ENCODE measurements at places on chromosomes 3 and 15.

DNA sequence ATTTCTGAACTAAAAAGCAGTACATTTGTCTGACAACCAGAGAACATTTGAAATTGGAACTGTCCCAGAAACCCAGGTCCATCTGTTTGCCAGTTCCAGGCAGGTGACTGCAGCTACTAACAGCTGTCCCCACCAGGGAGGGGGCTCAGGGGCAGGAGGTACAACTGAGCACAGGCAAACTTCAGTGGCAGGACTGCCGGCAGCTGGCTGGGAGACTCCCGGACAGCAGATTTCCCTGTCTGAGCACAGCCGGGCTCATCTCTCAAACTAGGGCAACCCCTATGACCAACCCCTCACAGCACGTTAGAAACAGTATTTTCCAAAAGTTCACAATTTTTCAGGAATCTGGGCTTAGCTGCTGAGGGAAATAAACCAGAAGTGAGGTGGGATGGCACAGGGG lies 88.8 kb downstream of the MEGF11 start:
- DNase-seq = no peak

DNA sequence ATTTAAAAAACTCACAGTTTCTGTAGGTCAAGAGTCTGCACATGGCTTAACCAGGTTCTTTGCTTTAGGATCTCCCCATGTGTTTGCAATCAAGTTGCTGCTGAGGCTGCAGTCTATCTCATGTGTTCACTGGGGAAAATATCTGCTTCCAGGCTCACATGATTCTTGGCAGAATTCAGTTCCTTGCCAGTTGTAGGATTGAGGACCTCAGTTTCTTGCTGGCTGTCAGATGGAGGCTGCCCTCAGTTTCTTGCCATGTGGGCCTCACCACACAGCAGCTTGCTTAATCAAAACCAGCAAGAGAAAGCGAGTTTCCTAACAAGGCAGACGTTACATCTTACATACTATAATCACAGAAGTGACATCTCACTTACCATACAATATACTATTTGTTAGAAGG lies 10.0 kb upstream of the TBC1D5 start:
- no peak for DNase-seq

DNA sequence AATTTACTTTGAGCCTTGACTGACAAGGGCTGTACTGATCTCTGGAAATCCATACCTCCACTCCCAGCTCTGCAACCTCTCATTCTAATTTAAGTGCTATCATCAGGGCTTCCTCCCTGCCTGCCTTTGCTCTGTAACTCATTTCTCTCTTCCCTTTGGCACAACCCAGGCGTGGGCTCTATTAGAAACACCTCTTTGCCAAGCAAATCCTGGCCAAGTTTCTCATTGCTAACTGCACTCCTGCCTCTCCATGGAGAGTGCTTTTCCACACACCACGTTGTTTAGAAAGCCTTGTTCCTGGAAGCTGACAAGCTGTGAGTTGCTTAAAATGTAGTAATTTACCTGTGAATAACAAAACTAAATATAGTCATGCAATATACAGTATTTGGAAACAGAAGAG lies 20.1 kb upstream of the FSTL1 start:
- no peak for DNase-seq

DNA sequence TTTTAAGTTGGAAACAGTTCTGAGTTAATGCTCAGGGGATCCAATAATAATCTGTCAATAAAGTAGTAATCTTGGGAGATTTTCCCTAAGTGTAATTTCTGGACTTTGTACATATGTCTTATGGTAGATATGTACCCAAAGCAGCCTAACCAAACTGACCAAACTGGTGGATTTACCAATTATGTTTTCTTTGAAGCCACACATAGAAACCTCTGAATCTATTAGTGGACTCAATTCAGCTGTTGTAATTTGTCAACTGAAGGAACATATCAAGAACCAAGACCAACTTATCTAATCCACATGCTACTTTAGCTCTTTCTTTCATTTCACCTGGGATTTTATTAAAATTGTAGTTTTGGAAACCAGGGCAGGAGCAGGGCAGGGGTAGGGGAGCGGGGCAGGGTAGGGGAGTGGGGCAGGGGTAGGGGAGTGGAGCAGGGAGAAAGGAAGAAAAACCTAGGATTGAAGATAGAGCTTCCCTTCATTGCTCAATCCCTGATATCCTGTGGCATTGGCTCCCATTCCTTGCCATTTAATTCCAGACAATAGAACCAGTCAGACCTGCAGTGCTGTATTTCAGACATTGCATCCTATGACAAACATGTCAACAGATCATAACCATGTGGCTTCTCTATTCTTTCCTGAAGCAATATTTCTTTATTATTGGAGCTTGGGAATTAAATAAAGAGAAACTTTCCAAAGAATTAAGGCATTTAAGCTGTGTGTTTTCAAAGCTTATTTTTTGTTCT lies 101.8 kb downstream of the NFKBIZ start:
- no peak for DNase-seq

DNA sequence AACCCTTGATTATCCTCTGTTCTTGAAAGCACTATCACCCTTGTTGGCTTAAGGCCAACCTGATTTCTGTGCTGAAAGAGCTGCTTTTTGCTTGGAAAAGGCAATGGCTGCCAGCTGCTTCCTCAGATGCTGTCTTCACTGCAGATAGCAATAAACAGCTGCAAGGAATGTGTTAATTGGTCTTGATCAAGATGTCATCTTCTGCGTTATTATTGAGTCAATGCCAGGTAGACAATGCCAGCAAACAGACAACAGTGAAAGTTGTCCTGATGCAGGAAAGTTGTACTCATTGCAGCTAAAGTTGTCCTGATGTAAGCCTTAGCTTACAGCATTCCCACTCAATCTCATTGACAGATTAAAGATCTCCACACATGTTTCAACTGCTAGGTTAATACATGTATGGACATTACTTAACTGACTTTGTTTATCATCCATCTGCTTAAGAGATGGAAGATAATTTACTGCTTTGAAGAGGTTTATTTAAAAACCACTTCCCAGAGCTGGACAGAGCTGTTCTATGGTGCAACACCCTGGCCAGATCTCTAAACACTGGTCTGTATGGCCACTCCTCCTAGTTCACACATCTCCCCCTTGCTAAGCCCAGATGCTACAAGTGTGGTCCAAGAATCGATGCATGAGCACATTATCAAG lies 251.0 kb upstream of the MCTP2 start:
- DNase-seq = no peak

- DNase-seq = no peak
Measured at GRCh38 chr3:99638167-99638948, at the start of gene COL8A1. COL8A1 (plus strand) TSS chr3:99638594; CDS start chr3:99790683, 152,089 bp downstream.

- peak; percentile 37 for DNase-seq
Measured at GRCh38 chr15:76996526-76997401, 1.8 kb downstream of the PSTPIP1 start.

DNA sequence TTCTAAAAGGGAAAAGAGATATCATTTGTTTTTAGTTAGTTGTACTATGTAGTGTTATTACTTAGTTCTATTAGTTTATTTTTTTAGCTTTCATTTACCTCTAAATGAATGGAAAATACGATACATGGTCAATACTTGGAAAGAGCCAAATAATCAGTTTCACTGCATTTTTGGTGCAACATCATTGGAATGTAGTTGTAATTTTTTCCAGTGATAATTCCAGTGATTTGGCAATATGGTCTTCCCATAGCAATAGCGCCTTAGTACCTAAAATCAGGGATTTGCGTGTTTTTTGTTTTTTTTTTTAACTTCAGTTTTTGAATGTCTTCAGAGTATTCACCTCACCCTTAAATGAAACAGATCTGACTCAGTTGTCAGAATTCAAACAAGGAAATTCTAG lies 41.8 kb downstream of the RAB8B start:
- DNase-seq = no peak

DNA sequence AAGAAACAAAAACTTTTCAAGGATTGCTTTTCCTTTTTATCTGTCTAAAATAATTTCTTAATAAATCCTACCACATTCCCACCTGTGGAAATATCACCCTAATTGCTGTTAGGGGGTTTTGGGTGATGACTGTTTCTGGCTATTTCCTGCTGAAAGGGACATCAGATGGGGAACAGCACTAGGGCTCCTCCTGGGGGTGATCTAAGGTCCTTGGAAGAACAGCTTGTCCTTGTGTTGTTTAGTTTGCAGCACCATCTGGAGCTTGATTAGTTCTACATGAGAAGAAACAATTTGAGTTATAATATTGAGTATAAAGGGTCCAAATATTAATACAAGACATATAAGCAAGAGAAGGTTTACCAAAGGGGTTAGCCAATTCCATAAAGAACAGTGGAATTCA lies 18.7 kb downstream of the OR5H15 start:
- DNase-seq = no peak

DNA sequence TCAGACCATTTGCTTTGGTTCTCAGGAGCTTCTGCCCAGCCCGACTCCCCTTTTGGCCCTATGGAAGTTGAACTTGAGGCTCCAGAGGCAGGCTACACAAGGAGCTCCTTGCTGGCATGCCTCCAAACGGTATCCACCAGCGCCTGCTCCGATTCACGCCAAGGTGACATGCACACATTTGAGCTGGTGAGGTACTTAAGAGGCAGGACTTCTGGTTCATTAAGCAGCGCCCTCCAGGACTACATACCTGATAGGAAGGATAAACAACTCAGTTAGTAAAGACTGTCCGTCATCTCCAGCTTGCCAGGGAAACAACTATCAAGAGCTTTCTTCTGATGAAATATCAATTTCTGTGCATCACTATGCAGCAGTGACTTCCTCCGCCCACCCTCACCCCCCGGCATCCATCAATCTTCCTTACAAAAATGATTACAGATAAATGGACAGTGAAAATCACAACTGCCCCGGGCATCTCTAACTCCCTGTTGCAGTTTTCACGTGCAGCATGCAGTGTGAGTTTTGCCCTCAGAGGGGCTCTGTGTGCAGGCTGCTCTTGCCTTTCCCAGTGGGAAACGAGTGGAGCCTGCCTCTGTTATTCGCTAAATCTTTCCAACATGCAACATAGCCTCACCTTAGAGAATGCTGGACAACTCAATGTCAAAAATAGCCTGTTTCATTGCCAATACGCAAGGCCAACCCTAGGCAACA lies 122.9 kb downstream of the ARRDC4 start:
- no peak for DNase-seq

DNA sequence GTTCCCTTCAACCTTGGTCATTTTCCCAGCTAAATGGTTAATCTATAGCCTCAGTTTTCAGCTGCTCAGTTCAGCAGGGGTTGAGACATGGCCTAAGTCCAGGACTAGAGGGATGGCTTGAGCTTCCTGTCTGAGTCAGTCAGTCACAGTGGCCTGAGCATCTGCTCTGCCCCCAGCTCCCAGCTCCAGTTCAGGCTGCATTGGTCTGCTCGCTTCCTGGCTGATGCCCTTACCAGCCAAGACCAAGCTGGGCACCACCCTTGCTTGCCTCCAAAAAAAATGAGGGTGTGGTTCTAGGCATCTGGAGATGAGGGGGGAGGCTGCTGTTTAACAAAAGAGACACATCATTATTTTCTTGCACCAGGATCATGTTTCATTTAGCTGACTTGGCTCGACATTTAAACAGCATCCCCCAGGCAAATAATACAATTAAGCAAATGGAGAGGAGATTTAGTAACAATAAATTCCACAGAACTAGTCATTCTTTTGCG lies 70.7 kb downstream of the WNT5A start:
- DNase-seq = no peak

- DNase-seq = no peak
Measured at GRCh38 chr3:16456784-16457415, 56.6 kb downstream of the RFTN1 start.

DNA sequence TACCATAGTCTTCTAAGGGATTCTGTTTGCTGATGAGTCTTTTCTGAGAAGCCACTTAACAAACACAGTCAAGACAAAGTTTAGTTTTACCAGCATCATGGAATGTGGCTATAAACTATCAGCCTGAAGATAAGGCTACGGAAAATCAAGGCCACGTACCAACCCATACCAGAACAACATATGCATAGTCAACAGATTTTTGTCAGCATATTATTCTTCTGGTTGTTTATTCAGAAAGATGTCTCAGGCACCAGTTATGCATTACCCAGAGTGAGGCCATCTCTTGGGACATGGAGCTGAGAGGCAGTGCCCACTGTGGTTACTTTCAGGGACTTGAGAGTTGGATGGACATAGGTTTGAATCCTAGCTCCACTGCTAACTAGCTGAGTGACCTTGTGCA lies 60.4 kb downstream of the SOX2 start:
- no peak for DNase-seq

GRCh38 chr15:73298522-73299245 lies 70.1 kb downstream of the HCN4 start:
- no peak for DNase-seq

- DNase-seq = no peak
Measured at GRCh38 chr15:66620744-66621344, 55.0 kb upstream of the LCTL start.

DNA sequence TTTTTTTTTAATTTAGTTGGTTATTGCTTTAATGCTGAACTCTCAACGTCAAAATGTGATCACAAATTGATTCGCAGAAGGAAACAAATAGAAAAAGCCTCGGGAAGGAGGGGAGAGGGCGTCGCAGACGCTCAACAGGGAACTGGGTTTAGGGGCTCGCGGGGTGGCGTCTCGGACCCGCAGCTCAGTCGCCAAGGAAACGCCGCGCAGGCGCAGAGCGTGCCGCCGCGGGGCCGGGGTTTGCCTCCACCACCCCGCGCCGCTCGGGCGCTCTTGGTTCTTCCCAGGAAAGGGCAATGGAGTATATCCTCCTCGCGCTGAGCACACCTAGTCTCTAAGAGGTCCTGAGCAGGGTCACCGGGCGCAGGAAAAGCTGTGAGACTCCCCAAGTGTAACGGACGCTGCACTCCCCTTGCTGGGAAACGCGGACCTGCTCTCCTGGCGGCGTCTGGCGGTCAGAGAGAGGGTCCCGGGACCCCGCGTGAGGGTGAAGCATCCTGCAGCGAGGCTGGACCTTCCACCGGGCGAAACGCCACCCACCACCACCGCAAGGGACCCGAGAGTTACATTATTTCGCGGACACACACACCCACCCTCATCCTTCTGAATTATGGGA lies 753 bp downstream of the PLCH1 start:
- no peak for DNase-seq

DNA sequence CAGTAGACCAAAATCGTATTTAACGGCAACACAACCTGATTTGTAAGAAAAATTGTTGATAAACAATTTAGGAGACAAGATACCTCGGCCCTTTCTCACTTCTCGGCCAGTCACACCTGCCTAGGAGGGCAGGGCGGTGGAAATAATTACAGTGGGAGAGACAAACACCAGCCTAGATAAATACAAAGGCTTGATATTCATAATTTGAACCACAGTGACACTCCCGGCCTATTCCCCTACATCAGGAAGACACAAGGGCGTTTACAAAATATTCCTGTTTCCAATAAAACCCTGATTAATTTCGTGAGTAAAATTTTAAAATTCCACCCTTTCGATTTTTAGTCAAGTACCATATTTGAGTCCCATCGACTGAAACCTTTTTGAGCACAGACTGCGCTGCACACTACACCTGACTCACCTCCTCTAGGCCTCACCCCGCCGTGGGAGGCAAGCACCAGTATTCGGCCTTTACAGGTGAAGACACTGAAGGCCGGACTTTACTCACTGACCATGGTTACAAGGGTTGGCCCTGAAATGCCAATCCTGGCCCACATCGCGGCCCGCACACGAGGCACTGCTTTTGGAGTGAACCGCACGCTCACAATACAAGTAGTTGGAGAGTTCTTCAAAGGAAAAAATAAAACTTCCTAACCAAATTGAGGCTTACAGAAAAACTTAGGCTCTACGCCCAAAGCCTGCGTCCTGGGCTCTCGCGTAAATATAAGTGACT lies 794 bp downstream of the ARPP19 start:
- DNase-seq = peak; percentile 8

All from T-helper 22 cell (primary cell).